ENCODE measurements at places on chromosomes 6 and 20.

- no peak for DNase-seq
These were observed 13.0 kb downstream of the CFAP61 start for GRCh38 chr20:20065361-20065760.

- DNase-seq: no peak
These were observed 11.2 kb downstream of the SIRPB2 start for GRCh38 chr20:1479831-1480595.

DNA sequence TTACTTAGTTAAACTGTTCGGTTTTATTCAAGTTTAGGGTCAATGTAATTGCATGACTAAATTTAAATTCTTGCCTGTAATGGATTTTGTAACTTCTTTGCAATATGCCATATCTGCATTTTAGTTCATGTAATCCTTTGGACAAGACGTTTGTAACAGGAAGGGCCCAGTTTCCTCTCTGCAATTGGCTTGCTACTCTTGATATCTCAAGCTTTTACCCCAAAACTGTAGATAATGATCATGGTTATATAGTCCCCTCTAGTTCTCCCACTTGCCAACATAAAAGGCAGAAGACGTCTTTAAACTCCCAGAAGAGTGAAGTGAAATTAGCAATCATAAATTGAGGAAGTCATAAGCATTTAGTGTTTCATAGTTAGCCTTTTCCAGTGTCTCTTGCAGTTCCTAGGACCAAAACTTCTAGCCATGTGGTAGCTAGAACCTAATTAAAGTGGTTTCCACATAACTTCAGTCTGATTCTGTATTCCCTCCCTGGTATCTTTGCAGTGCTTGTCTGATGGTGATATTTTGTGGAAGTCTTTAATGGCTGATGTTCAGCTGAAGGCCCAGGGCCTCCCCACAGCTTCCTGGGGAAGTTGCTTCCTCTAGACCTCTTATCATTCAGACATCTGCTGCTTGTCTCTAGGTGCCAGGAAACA is 117.8 kb upstream of the SUPT3H start:
- no peak for DNase-seq

- peak; percentile 65 for DNase-seq
These were observed 196.6 kb downstream of the UST start for GRCh38 chr6:148943451-148943850.

GRCh38 chr6:139124887-139125672 is 9.8 kb upstream of the HECA start:
- DNase-seq: peak; percentile 75

GRCh38 chr20:63890201-63890576 is 4.7 kb upstream of the DNAJC5 start:
- DNase-seq: peak; percentile 7

- no peak for DNase-seq
These were observed 254.6 kb downstream of the EPHA7 start for GRCh38 chr6:93164781-93165180.

DNA sequence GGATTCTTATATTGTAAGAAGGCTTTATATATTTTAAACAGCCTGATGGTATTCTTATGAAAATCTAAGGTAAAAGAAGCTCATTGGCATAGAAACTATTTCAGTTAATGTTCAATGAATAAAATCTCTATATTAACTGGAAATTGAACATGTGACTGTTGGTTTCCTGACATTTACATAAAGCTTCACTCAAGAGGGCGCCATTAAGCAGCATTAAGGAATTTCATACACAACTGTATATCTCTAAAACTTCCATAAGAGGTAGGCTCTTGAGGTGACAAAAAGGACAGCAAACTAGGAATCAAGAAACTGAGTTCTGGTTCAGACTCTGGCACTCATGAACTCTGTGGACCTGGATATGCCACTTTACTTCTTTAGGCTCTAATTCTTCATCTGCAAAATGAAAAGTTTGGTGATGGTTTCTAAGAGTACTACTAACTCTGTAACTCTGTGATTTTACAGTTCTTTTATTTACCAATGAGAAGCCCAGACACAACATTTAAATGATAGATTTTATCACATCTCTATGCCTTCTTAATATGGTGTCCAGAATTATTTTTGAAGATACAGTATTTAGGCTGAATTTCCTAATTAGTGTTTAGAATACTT is 147.5 kb downstream of the FLRT3 start:
- DNase-seq: peak; percentile 68

GRCh38 chr6:41805830-41806774 is 18.6 kb downstream of the TOMM6 start:
- no peak for DNase-seq

DNA sequence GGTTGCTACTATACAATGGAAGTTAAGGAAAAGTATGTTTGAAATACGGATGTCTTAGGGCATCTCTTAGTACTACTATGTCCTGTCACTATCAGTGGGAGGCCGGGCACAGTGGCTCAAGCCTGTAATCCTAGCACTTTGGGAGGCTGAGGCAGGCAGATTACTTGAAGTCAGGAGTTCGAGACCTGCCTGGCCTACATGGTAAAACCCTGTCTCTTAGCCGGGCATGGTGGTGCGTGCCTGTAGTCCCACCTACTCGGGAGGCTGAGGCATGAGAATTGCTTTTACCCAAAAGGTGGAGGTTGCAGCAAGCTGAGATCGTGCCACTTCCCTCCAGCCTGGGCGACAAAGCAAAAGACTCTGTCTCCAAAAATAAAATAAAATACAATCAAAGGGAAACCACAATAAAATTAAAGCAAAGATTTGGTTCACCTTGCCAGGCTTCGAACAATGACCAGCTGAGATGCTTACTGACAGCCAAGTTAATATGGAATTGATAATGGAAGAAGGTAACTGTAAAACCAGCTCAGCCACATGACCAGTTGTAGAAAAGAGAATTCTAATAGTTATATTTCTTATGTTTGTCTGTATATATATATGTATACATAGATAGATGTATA is 6.5 kb downstream of the CD24 start:
- no peak for DNase-seq

DNA sequence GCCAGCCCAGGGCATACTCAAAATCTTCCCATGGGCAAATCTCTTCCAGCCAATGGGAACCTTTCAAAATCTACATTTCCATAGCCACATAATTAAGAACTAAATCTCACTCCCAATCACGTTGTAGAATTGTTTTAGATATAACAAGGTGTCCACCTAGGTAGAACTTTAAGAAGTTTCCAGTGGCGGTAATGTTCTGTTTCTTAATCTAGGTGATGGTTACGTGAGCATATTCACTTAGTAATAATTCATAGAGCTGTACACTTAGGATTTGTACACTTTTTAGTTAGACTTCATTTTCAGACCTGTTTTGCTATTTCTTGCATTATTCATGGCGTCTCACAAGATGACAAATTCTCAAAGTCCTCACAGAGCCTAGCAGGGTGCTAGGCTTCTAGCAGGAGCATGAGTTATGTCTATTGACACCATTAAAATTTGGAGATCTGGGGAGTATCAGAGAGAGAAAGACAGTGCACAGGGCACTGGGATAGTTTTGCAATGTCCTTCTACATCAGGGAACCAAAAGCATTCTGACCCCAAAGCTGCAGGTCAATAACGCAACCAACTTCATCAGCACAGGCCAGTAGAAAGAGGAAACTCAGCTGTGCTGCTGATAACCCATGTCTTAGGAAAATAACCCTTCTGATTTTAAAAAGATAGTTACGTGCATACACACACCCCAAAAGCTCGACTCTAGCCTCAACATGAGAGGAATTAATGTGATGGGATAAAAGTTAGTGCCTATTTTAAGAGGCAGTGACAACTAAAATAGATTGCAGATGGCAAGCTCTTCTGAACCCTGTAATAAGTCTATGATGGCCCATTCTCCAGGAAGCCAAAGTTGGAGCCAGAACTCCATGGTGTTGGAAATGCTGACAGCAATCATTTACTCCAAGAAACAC is 518.1 kb upstream of the JARID2 start:
- DNase-seq: no peak

GRCh38 chr6:118725944-118726343 is 74.6 kb upstream of the CEP85L start:
- DNase-seq: no peak

GRCh38 chr6:125203395-125203794 is 49.8 kb downstream of the TPD52L1 start:
- peak; percentile 60 for DNase-seq

DNA sequence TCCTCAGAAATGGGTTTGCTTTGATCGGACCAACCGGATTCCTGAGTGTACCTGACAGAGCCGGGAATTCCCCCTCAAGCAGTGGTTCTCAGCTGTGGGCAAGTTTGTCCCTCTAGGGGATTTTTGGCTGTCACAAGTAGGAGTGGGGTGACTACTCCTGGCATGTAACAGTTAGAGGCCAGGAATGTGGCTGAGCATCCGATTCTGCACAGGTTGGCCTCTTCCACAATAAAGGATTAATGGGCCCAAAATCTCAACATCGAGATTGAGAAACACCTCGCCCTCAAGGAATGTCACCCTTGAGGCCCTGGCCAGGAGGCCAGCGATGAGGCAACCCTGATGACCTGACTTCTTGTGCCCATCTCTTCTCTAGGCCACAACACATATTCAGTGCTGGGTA is 7.9 kb downstream of the AGPAT4 start:
- DNase-seq: peak; percentile 3

DNA sequence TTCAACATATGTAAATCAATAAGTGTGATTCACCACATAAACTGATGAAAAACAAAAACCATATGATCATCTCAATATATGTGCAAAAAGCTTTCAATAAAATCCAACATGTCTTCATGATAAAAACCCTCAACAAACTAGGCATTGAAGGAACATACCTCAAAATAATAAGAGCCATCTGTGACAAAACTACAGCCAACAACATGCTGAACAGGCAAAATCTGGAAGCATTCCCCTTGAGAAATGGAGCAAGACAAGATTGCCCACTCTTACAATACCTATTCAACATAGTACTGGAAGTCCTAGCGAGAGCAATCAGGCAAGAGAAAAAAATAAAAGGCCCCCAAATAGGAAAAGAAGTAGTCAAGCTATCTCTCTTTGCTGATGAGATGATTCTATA is 76.5 kb downstream of the OTOR start:
- DNase-seq: no peak

GRCh38 chr6:82739303-82739702 is 326.3 kb downstream of the UBE3D start:
- DNase-seq: no peak

DNA sequence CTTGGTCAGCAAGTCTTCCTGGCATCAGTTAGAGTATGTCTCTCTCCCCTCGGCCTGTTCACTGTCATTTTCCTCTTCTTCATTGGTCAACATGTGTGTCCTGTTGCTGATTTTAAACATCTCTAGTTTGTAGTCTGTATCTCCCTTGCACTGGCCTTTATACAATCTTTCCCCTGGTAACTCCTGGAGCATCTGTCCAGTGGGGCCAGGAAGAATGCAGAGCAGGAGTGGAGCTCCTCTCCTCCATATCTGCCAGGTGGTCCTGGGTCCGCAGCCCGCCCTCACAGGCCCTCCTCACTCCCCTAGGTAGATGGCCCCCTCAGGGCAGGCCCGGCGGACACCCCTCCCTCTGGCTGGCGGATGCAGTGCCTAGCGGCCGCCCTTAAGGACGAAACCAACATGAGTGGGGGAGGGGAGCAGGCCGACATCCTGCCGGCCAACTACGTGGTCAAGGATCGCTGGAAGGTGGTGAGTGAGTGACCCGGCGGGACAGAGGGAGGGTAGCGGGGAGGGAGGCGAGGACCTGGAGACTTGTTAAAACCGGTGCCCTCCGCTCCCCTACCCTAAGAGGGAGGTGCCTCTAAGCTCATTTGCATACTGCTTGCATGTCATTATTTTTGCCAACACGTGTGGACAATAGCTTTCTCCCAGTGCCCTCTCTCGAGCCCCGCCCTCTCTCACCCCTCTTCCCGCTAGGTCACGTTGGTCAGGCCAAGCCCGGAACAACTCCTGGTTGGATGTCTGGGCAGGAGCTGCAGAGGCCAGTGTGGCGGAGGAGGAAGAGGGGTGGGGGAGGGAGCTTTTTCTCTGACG is 3.2 kb downstream of the TTBK1 start:
- no peak for DNase-seq

DNA sequence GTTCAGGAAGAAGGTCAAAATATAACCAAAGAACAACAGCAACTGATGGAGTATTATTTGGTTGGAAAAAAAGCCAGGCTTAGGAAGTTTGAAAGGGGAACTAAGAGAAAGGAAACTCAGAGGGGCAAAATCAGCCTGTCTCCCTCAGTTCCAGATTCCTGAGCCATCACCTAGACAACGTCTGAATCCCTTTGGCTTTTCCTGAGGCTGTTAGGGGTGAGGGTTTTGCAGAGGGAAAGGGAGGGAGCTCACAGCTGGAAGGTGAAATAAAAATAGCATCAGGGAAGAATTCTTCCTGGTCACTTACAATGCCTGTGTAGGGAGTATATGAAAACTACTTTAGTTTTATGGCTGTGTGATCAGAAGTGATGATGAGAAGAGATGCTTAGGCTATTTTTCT is 100.5 kb downstream of the SOBP start:
- no peak for DNase-seq

- no peak for DNase-seq
These were observed 117.8 kb upstream of the F13A1 start for GRCh38 chr6:6438286-6438685.

GRCh38 chr6:157055863-157056262 is 267.5 kb downstream of the TMEM242 start:
- DNase-seq: no peak

DNA sequence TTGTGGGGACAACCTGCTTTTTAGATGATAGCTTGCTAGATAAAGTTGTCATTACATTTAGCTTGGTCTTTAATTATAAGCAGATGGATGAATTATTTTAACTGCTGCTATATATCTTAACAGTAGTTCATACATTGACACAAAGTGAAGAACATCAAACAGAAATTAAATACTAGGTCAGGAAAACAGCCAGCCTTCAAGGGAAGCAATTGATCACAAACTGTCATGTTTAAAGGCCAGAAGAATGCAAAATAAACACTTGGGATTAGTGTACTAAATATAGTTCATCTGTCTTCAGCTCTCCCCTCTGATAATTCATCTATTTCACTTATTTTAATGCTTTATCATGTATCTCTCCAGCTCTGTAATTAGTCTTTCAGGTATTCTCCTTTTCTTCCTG is 225.1 kb upstream of the FERMT1 start:
- DNase-seq: no peak

DNA sequence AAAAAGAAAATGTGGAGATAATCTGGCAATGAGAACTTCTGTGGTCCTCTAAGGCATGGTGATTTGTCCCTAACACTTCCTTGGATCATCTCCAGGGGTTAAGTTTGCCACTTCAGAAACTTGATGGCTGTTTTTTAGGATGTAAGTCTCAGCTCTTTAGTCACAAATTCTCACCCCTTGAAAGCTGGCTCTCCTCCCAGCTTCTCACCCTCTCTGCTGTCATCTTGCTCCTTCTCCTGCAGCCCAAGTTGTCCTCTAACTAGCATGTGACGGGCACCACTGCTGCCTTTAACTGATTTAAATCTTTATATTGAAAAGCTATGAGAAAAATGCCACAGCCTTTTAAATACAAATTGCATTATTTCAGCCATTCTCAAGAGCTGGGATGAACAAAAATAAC is 107.8 kb downstream of the MAP3K5 start:
- DNase-seq: no peak

- DNase-seq: peak; percentile 23
These were observed 1.9 kb downstream of the L3MBTL3 start for GRCh38 chr6:130020073-130020906.

DNA sequence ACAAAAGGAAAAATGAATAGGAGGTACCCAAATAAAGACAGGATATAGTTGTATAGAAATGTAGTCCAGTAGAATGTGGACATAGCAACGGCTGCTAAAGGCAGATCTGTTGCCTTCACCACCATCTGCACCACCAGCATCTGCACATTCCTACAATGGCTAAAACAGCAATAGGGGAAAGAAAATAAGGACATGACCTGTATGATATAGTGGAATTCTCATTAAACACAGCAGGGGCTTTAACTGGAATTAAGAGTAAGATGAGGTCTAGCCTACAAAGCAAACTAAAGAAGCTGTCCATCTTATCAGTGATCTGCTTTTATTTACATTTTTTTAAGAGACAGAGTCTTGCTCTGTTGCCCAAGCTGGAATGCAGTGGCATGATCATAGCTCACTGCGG is 26.8 kb upstream of the SCAF8 start:
- no peak for DNase-seq

Measured in EH (cell line).